ENCODE measurements at places on chromosomes 16 and 17.

DNA sequence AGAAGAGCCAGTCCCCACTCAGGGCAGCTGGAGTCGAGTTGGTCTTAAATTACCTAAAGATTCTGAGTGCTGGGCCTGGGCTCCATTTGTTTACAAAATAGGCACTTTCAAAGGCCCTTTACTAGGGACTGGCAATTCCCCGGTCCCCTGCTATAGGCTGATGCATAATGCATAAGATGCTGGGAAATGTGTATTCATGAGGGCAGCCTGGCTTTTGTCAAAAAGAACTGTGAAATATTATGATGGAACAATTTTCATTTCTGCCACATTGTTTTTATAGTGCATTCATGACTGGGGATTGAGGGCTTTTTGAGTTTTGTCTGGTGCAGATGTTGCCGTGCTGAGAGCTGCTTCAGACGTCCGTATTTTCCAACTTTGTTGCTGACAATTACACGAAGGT is 617.0 kb upstream of the CDH5 start:
- no peak for DNase-seq

DNA sequence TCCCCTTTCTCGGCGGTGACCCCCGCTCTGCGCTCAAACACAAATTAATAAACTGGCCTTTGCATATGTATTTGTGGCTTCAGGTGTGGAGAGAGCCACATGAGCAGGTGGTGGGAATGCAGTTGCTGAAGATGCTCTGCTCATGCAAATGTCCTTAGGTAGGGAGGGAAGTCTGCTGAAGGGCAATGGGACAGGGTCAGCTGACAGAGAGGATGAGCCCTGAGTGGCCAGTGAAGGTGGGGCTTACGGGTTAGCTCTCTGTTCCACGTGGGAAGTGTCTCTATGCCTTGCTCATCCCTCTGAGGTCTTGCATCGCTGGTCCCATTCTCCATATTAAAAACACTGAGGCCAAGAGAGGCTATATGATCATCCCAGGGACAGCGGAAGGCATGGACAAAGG is 74.2 kb upstream of the CCL1 start:
- no peak for DNase-seq

DNA sequence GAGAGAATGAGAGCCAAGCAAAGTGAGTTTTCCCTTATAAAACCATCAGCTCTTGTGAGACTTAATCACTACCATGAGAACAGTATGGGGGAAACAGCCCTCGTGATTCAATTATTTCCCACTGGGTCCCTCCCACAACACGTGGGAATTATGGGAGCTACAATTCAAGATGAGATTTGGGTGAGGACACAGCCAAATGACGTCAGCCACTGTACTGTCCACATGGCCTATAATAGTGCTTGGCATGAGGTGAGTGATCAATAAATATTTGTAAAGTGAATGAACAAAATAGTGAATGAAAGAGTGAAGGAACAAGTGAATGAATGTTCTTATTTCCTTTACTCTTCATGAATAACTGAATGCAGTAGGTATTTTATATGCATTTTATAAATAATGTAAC is 199.1 kb upstream of the GOT2 start:
- no peak for DNase-seq

GRCh38 chr16:22327446-22327775 is 30.2 kb downstream of the POLR3E start:
- DNase-seq = no peak

DNA sequence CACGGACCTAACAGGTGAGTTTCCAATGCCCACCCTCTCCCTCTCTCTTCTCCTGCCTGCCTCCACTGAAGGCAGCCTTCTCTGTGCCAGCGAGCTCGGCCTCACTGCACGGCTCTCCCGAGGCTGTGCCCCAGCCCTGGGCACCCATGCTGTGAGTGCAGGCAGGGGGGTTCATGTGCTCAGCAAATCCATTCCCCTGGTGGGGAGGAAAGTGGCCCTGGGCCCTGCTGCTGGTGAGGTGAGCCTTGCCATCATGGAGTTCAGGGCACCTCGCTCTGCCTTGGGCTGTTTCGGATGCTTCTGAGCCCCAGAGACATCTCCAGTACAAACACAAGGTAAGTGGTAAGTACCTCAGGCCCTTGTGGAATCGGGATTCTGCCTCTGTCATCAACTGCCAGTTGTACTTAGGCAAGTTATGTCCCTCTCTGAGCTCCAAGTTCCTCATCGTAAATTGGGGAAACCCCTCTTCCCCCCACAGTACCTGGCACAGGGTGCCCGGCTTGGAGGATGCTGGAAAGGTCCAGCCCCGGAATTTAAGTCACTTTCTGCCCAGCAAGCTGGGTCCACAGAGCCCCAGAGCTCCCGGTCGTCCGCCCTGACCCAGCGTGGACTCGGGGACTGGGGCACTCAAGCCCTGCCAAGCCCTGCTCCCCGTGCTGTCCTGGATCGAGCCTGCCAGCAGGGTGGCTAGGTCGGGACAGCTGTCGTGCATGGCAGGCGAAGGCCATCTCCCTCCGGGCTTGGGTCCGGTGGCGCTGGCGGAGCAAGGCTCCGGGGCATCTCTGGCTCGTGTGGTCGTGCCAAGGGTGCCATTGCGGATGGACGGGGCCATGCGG is 684 bp upstream of the NUDT16L1 start:
- DNase-seq = no peak

DNA sequence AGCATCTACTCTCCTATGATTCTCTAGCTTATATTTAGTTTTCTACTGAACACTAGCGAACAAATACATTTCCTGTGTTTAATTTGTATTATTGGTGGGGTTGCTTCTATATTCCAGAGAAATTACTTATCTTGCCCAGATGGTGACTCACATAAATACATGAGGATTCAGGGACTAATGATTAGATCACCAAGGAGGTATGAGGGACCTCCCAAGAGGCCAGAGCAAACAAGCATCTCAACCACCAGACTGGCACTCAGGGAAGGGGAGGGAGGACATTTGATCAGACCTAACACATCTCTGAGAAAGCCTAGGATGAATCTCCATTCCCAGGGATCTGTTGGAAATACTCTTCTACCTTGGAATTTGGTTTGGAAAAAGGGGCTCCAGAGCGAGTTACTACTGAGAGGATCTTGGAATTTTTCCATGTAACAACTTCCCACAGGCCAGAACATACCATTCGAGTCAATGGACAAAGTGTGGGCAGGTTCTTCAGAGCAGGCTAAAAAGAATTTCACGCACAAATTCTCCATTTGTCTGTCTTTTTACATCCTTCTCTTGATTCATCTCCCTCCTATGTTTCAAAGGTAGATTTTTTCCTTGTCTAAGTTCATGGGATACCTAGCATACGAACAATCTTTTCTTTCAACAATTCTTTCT is 262.6 kb upstream of the MYOCD start:
- DNase-seq = no peak

GRCh38 chr16:84194470-84195200 is 3.7 kb downstream of the ADAD2 start:
- DNase-seq = no peak

DNA sequence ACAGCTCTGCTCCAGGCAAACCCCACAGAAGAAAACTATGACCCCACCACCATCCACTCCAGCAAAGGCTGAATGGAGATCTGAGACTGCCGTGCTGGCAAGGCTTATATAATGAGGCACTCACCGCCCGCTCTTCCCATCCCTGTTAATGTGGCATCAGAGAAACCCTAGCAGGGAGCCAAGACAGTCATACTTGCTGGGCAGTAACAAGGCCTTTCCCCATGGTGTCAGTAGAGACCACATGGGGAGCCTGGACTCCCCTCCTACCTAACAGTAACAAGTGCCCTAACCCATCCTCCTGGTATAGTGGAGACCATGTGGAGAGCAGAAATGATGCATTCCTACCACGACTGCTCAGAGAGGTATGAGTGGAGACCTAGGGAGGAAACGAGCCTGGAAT is 235.2 kb downstream of the C16orf78 start:
- no peak for DNase-seq

DNA sequence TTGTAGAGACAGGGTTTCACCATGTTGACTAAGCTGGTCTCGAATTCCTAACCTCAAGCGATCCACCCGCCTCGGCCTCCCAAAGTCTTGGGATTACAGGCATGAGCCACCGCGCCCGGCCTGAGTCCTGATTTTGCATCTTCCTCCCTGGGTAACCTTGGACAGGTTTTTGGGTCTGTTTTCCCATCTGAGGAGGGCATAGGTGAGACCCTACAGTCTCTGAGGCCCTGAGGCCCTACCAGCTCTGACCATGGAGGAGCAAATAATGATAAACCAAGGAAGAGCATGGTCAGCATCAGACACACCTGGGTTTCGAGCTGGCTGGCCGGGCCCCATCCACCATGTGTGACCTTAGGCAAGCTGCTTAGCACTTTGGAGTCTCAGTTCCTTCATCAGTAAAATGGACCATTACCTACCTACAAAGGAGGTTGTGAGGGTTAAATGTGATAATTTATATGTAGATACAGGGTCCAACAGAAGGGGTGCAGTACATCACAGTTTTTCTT is 1.2 kb upstream of the NCBP3 start:
- no peak for DNase-seq
